ENCODE measurements at places on chromosomes 4 and X. TPM values are rescaled to one million over a fixed set of nuclear protein-coding genes. Genes with fewer than 3 reads are reported as not detected.

DNA sequence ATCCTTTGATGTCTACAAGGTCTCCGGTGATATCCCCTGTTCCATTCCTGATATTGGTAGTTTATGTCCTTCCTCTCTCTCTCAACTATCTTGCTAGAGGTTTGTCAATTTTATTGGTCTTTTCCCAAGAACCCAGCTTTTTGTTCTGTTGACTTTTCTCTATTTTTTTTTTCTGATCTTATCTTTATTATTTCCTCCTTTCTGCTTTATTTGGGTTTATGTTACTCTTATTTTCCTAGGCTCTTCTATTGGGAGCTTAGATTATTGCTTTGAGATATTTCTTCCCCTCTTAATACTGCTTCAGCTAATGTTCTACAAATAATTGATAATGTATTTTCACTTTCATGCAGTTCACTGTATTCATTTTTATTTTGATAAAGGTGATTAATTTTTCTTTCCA lies 44.2 kb downstream of the EIF2S3 start:
- no peak for DNase-seq

DNA sequence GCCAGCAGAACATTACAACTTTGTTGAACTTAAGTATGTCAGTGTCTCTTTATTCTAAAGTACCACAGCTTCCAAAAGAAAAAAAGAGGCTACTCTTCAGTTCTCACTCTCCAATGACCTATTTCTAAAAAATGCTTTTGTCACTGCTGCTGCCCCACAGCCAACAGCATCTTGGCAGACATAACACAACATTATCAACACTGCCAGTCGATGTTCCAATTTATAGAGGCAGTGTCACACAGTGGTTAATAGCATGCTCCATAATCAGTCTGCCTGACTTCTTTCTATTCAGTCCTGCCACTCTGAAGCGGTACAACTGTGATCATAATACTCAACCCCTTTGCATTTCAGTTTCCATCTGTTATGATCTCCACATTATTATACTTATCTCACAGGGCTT lies 69.2 kb downstream of the PLS3 start:
- DNase-seq: no peak

DNA sequence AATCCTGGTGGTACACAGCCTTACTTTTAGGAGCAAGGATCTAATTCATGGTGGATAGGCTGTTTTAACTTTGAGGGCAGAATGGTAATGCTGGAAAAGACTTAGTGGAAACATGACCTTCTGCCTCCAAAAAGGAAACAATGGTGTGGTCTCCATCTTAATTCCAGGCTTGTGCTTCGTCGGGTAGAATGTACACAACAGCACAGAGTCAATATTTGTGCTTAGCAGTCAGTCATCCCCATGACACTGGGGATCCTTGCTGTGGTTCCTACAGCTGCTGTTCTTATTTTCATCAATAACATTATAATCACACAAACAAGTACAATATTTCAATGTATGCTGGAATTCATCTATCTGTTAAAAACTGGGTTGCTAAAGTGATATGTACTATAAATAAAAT lies 104.4 kb downstream of the HHIP start:
- DNase-seq: no peak

DNA sequence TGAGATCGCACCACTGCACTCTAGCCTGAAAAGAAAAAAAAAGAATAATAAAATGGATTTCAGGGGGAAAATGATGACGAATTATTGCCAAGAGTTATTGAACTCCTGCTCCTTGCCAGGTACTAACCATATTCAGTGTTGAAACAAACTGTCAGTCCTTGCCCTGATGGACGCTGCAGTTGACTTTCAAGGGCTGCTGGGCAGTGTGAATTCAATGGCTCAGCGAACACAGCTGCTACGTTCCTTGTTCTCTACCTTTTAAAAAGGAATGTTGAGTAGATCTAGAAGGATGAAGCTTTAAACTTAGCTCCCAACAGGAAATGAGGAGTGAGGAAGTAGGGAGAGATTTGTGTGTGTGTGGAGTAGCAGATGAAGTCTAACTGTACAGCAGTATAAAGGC lies 2.7 kb downstream of the LIMCH1 start:
- DNase-seq: no peak

GRCh38 chrX:31112226-31112999 lies 40.6 kb upstream of the FTHL17 start:
- DNase-seq: no peak

Gene SH2D1A
- polyA plus RNA-seq: 0.22 TPM

Gene F9
- polyA plus RNA-seq: not detected

GRCh38 chrX:12378706-12379105 lies 240.4 kb downstream of the FRMPD4 start:
- no peak for DNase-seq

Gene SLITRK2
- 2.2 TPM for polyA plus RNA-seq

Gene UBA1
- 266 TPM for polyA plus RNA-seq

Gene ASB12
- polyA plus RNA-seq: 0.53 TPM

- no peak for DNase-seq
Measured at GRCh38 chr4:26647523-26648224, 63.8 kb downstream of the TBC1D19 start.

Gene GPR82
- 0.25 TPM for polyA plus RNA-seq

DNA sequence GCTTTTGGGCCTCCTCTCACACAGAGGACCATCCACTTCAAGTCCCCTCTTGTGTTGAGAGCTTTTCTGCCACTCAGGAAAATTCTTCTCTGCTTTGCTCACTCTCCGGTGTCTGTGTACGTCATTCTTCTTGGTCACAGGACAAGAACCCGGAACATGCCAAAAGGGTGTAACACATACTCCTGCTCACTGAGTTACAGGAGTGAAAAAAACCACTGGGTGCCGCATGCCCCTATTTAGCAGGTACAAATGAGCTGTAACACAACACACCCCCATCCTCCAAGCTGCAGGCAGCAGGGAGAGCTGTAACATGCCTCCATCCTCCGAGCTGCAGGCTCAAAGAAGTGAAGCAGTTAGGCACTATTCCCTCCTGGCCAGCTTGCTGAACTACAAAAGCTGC lies 13.0 kb upstream of the CXCL2 start:
- DNase-seq: no peak

DNA sequence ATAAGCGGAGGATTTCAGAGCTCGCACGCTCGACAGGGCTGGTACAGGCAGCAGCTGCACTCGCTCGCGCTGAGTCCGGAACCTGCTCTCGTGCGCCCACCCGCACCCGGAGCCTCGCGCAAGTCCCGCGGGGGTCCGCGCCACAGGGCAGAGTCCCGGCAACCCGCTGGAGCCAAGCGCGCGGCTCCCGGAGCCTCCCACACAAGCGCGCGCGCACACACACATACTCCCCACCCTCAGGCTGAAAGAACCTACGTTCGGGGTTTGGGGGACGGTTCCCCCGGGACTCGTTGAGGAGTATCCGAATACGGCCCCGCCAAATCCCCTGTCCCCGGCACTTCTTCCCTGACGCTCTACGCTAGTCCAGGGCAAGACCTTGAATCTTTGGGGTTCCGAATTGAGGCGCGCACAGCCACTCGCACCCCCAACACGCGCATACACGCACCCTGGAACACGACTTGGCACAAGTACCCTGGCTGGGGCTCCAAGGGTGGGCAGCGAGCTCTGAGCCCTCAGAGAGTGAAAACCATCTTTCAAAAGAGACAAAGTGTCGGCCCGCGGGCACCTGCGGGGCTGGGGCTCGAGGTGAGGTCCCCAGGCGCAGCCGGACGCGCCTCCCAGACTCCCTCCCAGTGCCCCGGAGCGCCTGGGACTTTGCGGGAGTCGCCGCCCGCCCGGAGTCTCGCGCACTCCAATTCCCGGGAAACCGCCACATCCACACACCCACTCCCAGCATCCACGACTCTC lies 952 bp downstream of the ANOS1 start:
- DNase-seq: no peak

Gene DUSP21
- not detected for polyA plus RNA-seq

GRCh38 chrX:13748486-13748885 lies 13.9 kb downstream of the OFD1 start:
- no peak for DNase-seq

Gene PF4V1
- not detected for polyA plus RNA-seq

DNA sequence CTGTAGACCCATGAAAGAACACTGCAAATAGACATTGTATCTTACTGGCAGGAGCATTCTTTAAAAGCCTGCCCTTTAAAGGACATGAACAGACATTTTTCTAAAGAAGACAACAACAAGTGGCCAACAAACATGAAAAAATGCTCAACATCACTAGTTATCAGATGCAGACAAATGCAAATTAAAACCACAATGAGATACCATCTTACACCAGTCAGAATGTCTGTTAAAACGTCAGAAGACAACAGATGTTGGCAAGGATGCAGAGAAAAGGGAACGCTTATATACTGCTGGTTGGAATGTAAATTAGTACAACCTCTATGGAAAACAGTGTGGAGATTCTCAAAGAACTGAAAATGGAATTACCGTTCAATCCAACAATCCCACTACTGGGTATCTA lies 77.2 kb downstream of the ATP10D start:
- no peak for DNase-seq

DNA sequence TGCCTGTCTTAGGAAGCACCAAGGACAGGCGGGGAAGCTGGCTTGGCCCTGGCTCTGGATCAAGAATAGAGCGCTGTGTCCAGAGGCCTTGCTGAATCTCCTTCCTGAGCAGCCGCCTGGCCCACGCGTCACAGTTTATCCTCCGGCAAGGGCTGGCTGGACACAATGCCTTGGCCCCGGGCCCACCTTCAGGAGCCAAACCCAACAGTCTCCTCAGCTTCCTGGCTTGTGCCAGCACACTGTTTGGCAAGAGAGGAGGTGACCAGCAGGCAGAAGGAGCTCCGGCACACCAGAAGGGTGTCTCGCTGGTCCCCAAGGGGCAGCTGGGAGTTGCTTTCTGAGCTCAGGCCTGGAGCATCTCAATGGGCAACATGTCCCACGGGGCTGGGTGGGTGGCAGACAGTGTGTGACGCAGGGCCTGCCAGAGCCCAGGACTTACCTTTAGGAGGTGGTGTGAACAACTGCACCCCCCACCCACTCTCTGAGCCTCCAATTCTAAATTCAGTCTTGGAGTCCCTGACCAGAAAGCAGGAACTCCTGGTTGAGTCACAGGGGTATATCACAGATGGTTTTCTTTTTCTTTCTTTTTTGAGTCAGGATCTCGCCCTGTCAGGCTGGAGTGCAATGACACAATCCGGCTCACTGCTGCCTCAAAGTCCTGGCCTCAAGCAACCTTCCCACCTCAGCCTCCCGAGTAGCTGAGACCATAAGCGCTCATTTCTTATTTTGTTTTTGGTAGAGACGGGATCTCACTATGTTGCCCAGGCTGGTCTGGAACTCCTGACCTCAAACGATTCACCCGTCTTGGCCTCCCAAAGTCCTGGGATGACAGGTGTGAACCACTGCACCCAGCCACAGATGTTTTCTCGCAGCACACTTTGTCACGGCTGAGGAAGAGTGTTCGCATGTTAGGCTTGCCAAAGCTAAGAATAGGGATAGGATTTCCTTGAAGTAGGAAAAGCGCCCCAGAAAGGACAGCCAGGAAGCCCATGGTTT lies 361.2 kb downstream of the BCOR start:
- DNase-seq: no peak

Gene FGFBP2
- 0.25 TPM for polyA plus RNA-seq

Gene ENPEP
- 222 TPM for polyA plus RNA-seq

DNA sequence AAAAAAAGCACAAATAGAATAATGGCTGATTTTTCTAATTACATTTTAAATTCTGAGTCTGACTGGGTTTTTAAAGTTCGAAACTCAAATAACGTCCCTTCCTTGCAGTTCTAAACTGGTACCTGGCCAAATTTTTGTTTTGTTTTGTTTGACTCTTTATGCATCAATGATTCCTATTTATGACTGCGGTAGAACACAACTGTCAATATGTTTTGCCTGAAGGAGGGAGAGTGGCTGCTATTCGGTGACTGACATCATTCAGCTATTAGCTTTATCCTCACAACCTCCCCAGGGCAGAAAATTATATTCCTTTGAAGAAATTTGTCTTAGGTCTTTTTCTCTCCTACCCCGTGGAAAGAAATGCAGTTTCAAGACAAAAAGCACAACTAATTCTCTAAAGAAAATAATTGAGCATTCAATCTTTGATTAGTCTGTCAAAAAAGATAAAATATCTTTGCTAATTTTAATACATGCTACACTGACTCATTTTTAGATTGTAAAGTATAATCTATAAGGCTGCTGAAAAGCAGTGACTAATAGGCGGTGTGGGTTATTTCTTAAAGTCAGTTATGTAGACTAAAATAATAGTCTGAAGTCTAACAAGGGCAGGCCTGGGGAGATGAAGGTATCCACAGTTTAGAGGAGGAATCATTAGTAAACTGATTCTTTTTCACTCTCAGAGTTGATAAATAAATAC lies 61.9 kb downstream of the TMEM150C start:
- DNase-seq: no peak

Gene TMPRSS11D
- polyA plus RNA-seq: 0.13 TPM

DNA sequence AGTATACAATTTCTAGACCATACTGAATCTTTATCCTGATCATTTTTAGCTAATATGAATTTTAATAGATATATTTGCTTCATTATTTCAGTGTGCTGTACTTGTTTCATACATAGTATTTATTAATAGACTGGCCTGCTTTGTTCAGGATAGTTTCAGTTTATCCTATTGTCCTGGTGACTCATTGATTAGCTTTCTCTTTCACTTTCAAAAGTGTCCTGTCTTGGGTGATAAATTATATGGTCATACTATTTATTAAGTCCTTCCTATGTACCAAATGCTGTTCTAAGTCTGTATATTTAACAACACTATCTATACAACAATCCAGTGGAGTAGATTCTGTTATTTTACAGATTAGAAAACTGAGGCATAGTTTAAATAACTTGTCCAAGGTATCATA lies 153.8 kb upstream of the RAPGEF2 start:
- DNase-seq: no peak

DNA sequence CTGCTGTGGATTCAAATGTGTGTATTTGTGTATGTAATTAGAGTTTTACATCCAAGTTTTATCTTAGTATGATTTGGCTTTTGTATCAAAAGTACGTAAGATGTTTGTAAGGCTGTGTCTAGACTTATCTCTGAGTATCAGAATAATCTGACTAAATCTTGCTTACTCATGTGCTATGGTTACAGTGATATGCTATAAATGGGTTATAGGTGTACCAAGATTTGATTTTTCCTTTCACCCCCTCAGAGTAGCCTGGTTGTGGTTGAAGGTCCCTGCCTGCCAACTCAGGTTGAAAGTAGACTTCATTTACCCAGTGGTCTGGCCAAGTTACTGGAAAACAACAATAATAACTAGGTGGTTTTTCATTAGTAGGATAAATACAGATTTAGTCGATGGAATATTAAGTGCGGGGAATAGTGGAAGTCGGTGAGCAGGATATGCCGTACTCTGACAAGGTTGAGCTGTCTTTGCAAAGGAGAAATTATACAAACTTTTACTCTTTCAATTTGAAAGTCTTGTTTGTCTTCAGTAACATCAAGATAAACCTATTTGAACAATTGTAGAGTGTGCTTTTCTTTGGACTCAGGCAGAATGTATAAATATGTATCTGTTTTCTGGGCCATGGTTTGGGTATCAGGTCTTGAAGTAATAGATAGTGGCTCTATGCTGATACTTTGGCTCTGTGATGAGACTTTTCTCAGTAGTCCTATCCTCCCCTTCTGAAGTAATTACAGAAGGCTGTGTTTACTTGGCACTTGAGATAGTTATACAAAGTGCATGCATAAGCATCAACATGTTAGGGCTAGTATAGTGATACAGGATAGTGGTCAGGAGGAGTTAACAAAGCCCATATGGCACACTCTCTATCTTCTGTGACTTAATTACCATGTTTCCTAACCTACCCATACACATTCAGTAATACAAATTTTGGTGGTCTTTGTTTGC lies 23.7 kb downstream of the BMP2K start:
- no peak for DNase-seq

Gene F8A1
- 26.1 TPM for polyA plus RNA-seq

- DNase-seq: no peak
Measured at GRCh38 chrX:8204943-8205342, 33.9 kb upstream of the VCX2 start.

All from left kidney (tissue), 8 donors.